Thoracic aorta (tissue), 2 donors: ENCODE measurements at places on chromosomes 7 and 10.

GRCh38 chr7:1558841-1559625, 3.0 kb upstream of the TMEM184A start:
- no peak for DNase-seq

DNA sequence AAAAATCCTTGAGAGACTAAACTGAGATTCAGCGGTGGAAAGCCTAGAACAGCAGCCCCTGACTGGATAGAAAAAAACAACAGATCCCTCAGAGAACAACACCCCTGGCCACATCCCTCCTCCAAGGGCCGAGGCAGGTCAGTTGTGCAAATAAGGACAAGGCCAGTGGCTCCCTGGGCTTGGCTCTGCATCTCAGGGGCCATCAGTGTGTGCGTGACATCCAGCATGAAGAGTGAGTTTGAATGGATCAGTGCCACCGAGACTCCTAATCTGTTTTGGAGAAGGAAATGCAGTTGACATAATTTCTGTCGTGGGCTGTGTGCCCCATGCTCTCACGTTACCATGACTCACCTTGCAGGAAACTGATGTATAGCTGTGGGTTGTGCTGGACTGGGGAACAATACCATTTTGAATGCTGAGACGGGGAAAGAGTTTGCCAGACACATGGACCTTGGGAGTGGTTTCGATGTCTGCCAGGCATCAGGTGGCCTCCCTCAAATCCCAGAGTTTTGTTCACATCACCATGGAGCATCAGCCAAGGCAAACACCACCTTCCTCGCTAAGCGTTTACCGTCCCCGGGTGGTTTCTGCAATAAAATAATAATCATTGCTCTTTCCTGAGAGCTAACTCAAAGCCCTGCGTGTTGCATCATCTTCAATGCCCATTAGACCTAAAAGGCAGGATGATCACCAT, 153.2 kb upstream of the FZD8 start:
- no peak for DNase-seq

DNA sequence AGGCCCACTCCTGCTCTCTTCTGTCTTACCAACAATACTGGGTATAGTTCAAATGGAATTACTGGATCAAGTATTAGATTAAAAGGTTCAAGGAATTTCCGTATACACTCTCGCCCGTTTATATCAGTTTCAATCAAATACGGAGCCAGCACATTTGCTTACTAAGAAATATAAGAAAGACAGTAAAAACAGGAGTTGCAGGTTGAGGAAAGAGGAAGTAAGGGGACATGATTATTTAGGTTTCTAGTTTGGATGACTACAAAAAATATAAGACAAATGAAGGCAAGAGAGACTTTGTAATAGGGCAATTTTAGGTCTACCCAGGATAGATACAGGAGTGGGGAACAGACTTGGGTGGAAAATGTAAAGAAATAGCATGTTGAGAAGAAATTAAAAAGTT, 109.9 kb upstream of the ABI1 start:
- no peak for DNase-seq

- DNase-seq, result no peak
These were observed 77.8 kb downstream of the TEX36 start for GRCh38 chr10:125605167-125605566.

DNA sequence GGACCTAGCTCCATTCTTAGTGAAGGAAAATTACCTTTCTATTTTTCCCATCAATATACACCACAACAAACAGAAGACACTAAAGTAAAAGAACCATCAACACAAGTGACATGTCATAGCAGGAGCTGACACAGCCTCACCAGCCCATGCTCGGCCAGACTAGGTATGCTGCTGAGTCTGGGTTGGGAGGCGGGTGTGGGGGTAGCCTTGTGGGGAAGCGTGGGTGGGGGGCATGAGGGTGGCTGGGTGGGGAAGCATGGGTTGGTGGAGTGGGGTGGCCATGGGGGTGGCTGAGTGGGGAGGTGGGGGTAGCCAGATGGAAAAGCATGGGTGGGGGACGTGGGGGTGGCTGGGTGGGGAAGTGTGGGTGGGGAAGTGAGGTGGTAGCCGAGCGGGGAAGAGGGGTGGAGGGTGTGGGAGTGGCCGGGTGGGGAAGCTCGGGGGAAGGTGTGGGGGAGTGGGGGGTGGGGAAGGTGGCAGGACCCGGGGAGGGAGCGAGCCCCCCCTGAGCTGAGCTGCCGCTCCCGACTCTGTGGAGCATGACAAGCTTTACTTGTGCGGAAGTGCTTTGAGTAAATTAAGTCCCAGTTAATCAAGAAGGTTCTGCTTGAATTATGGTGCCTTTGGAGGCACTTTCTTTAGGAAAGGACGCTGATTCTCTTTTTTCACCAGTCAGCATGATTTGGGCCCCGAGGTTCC, 294.6 kb upstream of the ZNF32 start:
- DNase-seq, result no peak

DNA sequence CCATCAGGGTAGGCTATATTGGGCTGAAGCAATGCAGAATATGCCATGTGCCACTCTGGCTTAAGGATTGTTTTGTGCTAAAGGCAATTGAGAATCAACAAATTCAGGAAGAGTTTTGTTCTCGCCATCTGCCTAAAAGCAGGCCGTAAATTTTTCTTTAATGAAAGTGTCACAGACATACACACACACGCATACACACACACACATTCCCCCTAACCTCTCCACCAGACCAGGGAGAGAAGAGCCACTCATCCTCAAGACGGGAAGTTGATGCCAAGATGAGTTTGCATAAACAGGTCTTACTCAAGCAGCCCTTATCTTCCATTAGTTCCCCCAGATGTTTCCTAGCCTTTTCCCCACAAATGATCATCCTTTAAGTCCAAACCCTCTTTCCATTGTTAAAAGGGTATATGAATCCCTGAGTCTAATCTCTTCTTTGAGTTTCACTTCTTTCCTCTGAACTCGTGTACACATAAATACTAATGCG, 59.6 kb upstream of the TRIM24 start:
- DNase-seq, result no peak

DNA sequence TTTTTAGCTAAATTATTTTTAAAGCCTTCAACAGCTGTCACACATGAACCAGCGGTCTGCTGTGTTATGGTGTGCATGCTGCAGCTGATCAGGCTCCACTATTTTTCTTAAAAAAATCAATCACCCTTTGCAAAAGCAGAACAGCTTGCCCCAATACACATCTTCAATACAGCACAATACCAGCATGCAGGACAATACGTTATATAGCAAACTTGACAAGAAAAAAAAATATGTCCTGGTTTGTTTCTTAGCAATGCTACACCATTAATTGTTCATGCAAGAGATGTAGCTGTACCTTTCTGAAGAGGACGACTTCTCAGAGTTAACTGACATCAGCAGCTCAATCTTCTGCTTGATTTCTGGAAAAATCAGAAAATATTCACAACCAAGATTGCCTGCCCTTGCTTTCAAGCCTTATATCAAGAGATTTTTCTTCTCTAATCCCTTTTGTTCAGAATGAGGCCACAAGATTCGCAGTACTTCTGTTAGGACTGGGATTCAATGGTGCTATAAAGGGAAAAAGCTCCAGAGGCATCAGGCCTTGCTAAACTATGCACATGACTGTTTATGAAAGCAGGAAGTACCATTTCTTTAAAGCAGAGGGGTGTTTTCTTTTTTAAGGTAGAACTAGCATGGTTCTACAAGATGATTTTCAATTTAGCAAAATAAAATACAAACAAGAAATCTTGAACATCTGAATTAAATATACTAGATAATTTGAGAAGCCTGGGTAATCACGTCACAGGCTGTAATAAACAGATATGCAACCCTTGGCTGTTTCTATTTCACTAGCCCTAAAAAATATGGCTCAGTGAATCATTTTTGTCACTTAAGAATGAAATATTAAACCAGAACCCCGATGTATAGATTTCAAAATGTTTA, 120.0 kb downstream of the SRPK2 start:
- DNase-seq, result no peak

DNA sequence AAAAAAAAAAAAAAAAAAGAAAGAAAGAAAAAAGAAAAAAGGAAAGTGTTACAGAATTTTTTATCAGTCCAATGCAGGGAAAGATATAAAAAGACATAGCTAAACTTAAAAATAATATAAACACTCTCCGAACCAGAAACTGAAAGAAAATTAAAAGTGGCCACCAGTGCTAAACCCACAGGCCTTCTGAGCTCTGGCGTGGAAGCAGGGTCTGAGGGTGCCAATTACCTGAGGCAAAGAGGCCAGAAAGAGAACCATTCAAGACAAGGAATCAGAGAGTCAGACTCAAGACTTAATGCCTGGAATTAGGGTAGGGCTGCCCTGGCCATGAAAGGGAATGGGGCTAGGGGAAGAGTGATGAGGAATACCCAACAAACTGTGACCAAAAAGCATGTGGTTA, 36.9 kb upstream of the STARD3NL start:
- DNase-seq, result no peak

- no peak for DNase-seq
These were observed 112.3 kb downstream of the HGF start for GRCh38 chr7:81657551-81657950.

DNA sequence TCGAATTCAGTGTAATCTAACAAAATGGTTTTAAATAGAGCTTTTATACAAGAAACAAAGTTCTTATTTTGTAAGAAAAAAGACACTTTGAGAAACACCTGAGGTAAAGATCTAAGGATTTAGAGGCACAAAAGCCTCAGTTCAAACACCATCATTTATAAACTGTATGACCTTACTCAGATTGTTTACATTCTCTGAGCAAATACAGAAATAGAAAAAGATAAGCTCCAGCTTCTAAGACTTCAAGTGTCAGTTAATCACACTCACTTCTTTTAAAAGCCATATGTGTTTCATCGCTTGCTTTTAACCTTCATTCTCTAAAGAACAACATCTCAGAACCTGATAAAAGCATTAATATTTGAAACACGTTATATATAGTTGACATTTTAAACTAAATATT, 27.9 kb downstream of the CADPS2 start:
- no peak for DNase-seq

DNA sequence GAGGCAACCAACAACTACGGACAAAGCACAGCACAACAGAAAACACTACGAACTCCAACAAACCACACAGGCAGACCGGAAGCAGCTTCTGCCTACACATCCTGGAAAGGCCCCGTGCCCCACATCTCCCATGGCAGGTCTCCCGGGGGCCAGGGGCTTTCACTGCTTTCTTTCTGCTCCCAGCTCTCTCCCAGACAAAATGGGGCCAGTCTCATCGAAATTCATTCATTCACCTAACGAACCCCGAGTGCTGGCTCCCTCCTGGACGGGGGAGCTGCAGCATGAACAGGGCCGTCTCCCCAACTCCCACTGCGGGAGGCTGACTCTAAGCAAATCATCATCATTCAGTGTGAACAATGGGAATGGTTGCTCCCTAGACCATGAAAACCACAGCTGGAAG, 47.6 kb upstream of the NANOS1 start:
- no peak for DNase-seq

DNA sequence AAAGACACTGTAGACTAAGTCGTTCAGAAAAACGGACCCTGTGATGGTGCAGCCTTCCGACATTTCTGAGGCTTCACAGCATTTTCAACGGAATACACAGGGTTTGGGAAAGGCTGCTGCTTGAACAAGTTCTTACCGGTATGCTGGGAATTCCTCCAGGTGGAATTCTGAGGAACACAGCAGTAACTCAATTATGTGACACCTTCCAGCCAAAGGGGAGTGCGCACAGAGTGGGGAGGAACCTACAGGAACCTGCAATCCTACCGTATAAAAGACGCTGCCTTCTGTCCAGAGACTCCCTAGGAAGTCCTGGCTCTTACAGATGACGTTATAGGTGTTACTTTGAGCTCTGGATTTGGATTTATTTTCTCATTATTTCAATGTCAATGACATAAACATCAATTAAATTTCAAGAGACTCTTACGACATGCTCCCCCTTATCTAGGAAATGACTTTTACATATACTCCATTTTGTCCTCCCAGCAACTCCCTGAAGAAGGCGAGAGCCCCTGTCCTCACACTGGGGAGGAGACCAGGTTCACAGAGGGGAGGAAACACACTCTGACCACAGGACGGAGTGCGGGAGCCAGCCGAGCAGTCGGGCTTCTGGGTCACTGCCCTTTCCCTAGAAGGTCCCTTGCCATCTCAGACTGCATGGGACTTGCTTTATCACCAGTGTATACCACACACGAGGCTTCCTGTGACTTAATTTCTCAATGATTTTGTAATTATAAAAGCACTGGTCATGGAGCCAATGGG, 27.9 kb downstream of the VIPR2 start:
- DNase-seq, result no peak

DNA sequence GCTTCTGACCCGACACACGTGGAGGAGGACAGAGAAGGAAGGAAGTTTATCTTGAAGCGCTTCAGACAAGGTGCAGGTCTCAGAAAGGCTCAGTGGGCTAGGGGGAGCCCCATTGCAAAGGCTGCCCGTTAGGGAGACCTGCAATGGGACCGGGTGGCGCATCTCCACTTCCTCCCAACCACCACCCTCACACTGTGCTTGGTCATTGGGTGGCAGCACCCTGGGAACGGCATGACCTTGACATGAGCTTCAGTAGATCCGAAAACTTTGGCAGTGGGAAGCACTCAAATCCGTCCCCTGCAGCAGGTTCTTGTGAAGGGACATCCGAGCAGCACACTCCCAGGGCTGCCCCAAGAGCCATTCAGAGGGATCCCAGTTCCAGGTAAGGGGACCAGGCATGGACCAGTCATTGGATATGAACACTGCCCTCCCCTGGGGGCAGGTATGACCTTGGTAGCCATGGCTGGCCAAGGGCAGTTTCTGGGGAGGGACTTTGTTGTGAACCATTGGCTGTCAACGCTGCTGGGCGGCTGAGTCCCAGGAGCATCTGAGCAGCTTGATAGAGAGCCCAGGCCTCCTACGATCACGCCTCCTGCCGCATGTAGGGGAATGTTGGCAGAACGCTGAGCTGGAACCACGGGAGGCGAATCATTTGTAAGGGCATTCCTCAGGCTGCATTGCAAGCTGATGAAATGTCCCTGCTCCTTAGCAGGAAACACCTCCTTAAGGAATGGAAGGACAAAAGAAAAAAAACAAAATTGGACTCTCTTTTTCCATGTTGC, 31.7 kb downstream of the GALNTL5 start:
- DNase-seq, result no peak

GRCh38 chr7:1536743-1537534, 6.4 kb downstream of the MAFK start:
- DNase-seq, result peak; percentile 91

- no peak for DNase-seq
These were observed 397.5 kb upstream of the GALNT17 start for GRCh38 chr7:70734411-70734810.
